ENCODE measurements at places on chromosomes 4 and X. TPM values are rescaled to one million over a fixed set of nuclear protein-coding genes. Genes with fewer than 3 reads are reported as not detected.

DNA sequence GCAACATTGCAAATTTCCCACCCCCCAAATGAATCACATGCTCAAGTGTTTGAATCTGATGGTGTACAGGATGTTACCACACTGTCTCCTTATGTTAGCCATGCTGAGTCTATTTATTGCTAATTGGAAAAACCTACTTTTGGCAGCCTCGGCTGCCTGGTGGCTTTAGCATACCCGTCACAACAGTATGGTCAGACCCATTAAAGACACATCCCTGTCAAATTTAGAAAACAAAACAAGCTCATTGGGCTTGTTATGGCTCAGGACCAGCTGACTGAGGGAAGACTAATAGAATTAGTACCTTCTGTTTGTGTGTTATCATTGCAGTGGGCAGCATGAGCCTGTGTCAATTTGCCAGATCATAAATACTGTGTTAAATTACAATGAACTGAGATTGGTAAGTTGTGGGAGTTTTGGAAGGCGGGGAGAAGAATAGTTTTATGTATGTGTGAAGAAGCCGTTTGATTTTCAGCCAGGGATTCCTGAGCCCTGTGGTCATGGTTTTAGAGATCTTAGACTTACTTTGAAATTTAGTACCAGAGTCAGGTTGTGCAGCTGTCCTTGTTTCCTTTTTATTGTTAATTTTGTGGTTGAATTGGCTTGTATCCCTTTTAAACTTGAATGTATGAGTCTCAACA is 66.8 kb downstream of the POLA1 start:
- no peak for DNase-seq
- H3K36me3 ChIP-seq: no peaks in the 10 kb centered on the region
- no peaks in the 10 kb centered on the region for H3K27me3 ChIP-seq

DNA sequence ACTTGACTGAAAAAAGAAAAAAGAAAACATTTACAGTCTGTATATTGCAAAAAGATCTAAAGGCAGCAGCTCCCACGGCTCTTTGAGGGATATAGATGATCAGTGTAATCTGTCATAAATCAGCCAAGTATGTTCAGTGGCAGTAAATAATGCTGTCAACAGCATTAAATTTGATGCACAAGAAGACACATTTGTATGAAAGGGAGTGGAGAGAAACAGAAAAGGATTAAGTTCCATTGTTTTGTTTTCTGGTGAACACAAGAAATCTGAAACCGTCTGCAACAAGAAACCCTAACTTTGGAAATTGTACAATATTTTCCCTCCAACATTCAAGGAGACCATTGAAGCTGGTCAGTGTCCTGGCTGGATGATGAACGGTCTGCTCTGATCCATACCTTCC is 27.6 kb upstream of the C1QTNF7 start:
- H3K4me3 ChIP-seq: no peak overlapping the region
- no peaks in the 10 kb centered on the region for H3K36me3 ChIP-seq
- no peak overlapping the region for H3K27ac ChIP-seq
- DNase-seq: no peak
- no peaks in the 10 kb centered on the region for H3K27me3 ChIP-seq
- no peaks in the 10 kb centered on the region for H3K4me1 ChIP-seq

DNA sequence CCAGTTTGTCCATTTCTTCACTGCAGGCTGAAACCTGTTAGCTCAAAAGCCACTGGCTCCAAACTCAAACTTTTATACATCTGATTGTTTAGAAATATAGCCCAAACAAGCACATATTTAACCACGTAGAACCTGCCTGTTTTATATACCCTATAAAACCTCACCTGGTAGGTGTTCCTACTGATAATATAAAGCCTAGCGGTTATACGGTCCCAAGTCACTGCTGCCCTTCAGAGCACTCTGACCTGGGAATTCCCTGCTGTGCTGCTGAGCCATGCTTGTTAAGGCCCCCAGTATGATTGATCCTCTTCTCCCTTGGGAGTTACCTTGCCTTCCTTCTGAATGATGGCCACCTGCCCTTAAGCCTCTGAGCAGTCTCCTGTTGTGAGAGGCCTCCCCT is 432.8 kb upstream of the LCORL start:
- DNase-seq: no peak
- H3K27me3 ChIP-seq: no peaks in the 10 kb centered on the region
- H3K27ac ChIP-seq: no peak overlapping the region
- H3K36me3 ChIP-seq: no peaks in the 10 kb centered on the region
- no peak overlapping the region for H3K4me3 ChIP-seq
- no peaks in the 10 kb centered on the region for H3K4me1 ChIP-seq

DNA sequence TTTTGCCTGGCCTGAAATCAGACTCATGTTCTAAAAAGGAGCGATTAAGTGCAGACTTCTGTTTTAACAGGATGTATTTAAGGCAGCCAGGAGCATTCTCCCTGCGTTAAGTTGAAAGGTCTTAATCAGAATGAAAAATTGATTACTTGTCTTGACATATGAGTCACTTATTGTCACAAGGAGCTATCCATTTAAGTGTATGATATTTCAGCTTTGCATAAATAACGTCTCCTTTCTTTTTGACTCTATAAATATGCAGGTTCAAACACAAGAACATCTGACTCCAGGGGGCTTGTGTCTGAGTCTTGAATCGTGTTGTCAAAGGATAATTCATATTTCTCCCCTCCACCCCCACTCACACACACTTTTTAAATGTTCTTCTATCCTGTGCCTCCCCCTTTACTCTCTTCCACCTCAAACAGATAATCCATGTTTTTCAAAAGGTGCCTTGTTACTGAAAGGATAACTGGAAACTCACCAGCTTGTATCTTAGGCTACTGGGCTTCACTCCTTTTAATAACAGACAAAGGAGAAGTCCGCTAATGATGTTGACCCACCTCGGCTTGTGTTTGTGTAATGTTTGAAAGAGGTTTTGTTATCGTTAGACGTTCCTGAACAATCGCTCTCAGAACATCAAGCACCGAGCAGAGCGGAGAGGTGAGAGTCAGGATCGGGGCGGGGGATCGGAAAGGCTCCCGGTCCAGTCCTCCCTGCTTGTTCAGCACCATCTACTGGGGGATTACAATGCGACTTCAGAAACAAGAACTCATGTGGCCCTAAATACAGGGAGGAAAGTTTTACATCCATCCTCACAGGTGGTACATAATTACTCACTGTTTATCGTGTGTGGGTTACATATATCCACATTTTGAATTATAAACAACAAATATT is 107.5 kb upstream of the RPL34 start:
- peak; percentile 59 for DNase-seq
- H3K36me3 ChIP-seq: no peaks in the 10 kb centered on the region
- H3K27ac ChIP-seq: no peak overlapping the region
- H3K4me1 ChIP-seq: no peaks in the 10 kb centered on the region
- no peak overlapping the region for H3K4me3 ChIP-seq
- no peaks in the 10 kb centered on the region for H3K27me3 ChIP-seq

DNA sequence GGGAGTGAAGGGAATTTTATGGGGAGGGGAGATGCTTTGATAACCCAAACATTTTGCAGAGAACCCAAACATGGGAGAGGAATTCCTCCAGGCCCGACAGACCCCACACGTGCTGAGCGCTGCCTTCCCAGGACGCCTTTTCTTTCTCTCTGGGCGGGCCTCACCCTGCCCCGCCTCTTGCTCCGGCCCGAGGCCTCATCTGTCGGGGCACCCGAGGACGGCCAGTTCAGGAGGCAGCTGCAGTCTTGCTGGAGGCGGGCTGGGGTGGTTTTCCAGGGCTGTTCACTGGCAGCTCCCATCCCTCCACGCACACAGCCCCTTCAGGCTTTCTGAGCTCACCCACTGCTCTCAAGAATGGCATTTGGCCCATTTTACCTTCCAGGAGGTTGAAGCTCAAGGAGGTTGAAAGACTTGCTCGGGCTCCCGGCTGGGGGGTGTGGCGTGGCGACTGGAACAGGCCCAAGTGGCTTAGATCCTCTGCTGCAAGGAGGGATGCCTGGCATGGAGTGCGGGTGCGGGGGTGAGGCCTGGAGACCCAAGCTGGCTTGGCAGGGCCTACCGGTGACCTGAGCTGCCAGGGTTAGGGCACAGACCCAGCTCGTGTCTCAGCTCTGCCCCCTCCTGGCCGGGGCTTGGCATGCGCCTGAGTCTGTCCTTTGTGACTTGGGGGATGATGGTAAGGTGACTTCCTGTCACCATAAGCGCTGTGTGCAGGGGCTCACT is 99.2 kb downstream of the PSAPL1 start:
- H3K27me3 ChIP-seq: no peaks in the 10 kb centered on the region
- no peaks in the 10 kb centered on the region for H3K36me3 ChIP-seq
- DNase-seq: peak; percentile 72
- no peaks in the 10 kb centered on the region for H3K4me1 ChIP-seq
- H3K4me3 ChIP-seq: no peak overlapping the region

DNA sequence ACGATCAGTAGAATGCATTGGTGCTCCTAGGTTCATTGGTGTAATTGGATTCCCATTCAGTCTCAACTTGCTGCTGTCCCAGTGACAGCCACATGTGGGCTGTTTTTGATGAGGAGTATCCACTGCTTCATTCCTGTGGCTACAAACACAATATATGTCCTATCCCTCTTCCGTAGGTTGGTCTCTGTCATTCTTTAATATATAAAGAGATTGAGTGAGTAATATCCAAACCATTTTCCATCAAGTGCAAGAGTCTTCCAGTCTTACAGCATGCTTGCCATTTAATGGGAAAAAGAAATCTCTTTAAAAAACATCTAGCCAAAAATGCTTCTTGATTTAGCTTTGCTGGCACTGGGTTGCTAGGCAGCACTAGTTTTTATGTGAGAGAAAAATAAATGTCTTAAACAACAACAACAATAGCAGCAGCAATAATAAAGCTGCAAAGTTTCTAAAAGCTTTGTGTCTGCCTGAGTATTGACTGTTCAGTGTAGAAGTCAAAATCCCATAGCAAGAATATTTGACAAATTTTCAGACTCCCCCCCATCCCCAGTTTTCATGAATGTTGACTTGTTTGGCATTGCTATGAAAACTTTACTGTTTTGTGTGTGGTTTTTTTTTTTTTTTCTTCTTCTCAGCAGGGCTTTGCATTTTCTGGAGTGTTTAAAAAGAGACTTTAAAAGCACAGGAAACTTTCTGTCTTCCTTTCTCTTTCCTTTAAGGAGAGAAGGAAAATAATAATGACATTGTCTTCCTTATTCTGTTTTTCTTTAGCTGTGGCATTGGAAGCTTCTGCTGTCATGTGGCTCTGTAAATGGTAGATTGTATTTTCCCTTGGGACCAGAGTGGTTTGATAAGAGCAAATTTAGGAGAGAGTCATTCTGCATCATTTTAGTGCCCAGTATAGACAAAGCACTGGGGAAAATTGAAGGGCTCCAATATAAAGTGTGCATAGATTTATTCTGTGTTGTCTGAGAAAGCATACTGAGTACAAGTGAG is 244.3 kb downstream of the ARHGAP10 start:
- H3K4me1 ChIP-seq: no peaks in the 10 kb centered on the region
- no peak overlapping the region for H3K27ac ChIP-seq
- no peaks in the 10 kb centered on the region for H3K27me3 ChIP-seq

DNA sequence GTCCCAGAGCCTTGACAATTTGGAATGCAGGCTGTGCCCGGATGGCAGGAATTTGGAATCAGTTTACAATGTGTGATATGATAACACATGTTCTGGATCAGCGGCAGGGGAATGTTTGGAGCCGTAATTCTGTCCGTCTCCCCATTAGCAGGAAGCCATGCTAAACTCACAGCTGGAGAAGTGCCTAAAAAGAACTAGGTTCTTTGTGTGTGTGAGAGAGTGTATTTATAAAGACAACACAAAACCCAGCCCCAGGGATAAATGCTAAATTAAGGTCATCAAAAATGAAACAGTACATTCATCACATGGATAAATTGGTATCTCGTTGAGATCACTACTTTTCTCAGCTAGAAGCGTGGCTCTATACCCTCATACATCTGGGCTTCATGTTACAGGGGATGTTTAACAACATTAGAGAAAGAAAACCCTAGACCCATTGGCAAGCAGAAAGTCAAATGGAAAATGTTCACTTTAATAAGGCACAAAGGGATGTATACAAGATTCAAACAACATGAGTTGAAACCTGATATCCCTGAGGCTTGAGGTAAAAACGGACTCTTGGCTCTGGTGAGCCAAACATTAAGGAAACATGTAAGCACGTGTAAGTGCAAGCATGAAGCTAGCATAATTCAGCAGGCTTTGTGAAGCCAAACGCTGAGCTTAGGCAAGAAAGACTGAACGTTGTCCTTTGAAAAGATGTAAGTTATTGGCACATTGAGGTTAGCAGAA is 18.0 kb upstream of the TMEM131L start:
- no peaks in the 10 kb centered on the region for H3K36me3 ChIP-seq
- no peak for DNase-seq
- no peak overlapping the region for H3K4me3 ChIP-seq
- H3K27ac ChIP-seq: no peak overlapping the region
- no peaks in the 10 kb centered on the region for H3K27me3 ChIP-seq

GRCh38 chr4:161573836-161574235 is 590.0 kb downstream of the FSTL5 start:
- H3K4me1 ChIP-seq: no peaks in the 10 kb centered on the region
- no peaks in the 10 kb centered on the region for H3K27me3 ChIP-seq
- no peak for DNase-seq
- no peak overlapping the region for H3K27ac ChIP-seq

- H3K27ac ChIP-seq: no peak overlapping the region
- no peak for DNase-seq
- H3K27me3 ChIP-seq: no peaks in the 10 kb centered on the region
- H3K4me1 ChIP-seq: no peaks in the 10 kb centered on the region
- no peak overlapping the region for H3K4me3 ChIP-seq
These were observed 1485.5 kb downstream of the TECRL start for GRCh38 chr4:62923783-62924182.

DNA sequence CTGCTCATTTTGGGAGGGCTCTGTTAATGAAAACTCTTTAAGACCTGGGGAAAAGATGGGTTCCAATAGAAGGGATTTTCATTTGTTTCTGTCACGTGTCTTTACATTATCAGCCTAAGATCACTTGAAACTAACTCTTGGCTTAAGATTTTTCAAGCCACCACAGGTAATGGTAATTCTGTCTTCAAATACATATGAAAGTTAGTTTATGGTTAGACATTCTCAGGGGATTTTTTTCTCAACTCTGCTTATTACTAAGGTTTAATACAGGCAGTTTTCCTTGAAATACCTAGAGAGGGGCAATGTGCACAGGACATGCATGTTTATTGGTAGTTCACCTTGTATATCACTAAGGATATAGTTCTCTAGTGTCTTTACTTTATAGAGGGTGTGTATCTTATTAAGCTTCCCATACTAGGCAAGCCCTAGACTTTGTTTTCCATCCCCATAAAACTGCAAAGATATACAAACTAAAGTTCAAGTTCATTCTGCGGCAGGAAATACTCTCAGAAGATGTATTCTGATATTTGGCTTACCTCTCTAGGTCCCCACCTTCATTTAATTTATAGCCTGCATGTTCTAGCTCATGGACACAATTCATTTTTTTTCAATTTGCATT is 38.2 kb upstream of the MYOZ2 start:
- no peak overlapping the region for H3K27ac ChIP-seq
- no peak overlapping the region for H3K4me3 ChIP-seq
- H3K4me1 ChIP-seq: no peaks in the 10 kb centered on the region
- no peak for DNase-seq
- H3K27me3 ChIP-seq: no peaks in the 10 kb centered on the region
- H3K36me3 ChIP-seq: no peaks in the 10 kb centered on the region

- H3K27me3 ChIP-seq: no peaks in the 10 kb centered on the region
- no peak for DNase-seq
- no peaks in the 10 kb centered on the region for H3K36me3 ChIP-seq
These were observed 22.1 kb downstream of the PPP1R2C start for GRCh38 chrX:42755815-42756214.

Gene CENPE
- total RNA-seq: 0.23 TPM

Gene ZNF182
- 1.8 TPM for total RNA-seq

Gene TMPRSS11D
- total RNA-seq: not detected

Gene FAM241A
- 0.61 TPM for total RNA-seq

Gene ARFIP1
- total RNA-seq: 20.6 TPM

Measured in pancreas (tissue), 10 donors.